NCI-H2029 treated with DMSO at 0.1 percent for 48 hours (cell line): ENCODE measurements at places on chromosomes 2 and 18.

DNA sequence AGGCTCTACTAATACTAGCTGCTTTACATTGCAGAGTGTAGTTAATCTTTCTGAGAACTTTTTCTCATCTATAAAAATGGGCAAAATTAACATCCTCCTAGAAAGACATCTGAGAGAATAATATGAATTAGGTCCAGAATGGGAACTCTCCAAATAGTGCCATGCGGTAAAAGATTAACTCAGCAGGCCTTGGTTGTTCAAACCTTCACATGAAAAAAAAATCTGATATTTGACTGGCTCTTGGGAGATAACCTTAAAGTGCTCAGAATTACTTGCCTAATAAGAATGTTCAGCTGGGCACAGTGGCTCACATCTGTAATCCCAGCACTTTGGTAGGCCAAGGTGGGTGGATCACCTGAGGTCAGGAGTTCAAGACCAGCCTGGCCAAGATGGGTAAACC is 5.5 kb upstream of the CXXC1 start:
- no peak for DNase-seq

DNA sequence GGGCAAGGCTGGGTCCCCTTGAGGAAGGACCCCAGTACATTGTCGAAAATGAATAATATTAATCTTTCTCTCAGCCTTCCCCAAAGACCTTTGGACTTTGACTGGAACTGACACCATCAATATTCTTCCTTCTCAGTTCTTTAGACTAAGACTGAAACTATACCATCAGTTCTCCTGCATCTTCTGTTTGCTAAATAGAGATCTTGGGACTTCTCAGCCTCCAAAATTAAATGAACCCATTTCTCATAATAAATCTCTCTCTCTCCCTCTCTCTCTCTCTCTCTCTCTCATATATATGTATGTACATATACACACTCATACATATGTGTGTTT is 39.7 kb upstream of the VRK2 start:
- no peak for DNase-seq

GRCh38 chr2:235799281-235799680 is 305.4 kb downstream of the AGAP1 start:
- no peak for DNase-seq

- DNase-seq = no peak
Measured at GRCh38 chr2:106562268-106563186, 75.4 kb downstream of the CD8B2 start.

- DNase-seq = no peak
Measured at GRCh38 chr2:57598551-57598950, 448.1 kb upstream of the VRK2 start.

DNA sequence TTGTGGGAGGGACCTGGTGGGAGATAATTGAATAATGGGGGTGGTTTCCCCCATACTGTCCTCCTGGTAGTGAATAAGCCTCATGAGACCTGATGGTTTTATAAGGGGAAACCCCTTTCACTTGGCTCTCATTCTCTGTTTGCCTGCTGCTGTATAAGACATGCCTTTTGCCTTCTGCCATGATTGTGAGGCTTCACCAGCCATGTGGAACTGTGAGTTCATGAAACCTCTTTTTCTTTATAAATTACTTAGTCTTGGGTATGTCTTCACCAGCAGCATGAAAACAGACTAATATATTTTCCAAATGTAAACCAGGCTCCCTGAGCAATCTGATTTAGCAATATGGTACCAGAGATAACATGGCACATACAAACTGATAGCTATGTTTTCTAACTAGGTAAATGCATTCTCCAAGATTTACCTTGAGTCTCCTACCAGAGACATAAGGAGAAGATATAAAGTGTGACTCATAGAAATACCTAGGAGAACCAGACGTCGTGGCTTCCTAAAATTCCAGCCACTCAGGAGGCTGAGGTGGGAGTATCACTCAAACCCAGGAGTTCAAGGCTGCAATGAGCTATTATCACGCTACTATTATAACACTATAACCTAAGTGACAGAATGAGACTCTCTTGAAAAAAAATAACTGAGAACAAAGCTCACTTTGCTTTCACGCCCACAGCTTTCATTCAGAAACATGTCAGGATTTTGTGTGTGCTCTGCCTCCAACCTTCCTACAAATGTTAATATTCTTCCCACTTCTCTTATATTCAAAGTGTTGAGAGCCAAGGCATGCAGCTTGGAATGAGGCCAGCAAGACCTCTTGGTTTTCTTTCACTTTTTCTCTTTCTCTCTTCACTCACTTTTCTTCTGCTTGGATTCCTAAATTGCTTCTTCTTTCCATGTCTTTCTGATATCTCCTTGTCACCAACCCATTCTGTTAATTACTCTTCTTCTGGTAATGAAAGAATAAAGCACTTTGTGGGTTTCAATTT is 263.9 kb upstream of the UBE2E3 start:
- DNase-seq = no peak

DNA sequence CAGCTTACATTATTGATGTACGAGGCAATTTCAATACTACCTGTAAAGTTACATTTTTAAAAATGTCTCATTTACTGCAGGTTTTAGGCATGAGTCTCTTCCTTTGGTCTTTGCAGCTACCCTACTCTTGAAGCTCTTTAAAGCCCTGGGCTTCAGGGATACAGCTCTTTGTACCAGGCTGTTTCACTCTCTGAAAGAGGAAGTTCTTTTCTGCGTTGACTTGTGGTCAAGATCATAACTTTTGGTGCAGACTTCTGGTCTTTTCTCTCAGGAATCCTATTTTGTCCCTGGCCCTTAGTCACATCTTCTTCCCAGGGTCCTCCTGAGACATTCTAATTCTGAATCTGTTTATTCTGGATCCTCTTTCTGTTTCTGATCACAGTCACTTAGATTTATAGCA is 16.6 kb upstream of the HRH4 start:
- no peak for DNase-seq

DNA sequence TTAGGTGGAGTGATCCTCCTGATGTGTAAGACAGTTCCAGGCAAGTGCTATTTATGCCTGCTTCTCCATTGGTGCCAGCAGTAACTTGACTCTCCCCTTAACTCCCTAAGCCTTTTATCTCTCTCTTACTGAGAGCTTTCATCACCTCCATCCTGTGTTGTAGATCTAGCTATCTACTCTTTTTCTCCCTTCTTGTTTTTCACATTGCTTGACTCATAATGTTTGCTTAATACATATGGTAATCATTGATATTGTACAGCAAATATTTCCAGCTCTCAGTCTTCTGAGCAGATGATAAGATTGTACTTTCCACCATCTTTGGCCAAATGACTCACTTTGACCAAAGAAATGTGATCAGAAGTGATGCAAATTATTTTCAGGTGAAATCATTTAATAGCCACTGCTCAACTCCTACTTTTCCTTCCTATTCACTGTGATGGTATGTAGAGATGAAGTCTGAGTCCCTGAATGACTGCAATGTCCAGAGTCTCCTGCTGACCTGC is 165.0 kb downstream of the PLCL1 start:
- no peak for DNase-seq

DNA sequence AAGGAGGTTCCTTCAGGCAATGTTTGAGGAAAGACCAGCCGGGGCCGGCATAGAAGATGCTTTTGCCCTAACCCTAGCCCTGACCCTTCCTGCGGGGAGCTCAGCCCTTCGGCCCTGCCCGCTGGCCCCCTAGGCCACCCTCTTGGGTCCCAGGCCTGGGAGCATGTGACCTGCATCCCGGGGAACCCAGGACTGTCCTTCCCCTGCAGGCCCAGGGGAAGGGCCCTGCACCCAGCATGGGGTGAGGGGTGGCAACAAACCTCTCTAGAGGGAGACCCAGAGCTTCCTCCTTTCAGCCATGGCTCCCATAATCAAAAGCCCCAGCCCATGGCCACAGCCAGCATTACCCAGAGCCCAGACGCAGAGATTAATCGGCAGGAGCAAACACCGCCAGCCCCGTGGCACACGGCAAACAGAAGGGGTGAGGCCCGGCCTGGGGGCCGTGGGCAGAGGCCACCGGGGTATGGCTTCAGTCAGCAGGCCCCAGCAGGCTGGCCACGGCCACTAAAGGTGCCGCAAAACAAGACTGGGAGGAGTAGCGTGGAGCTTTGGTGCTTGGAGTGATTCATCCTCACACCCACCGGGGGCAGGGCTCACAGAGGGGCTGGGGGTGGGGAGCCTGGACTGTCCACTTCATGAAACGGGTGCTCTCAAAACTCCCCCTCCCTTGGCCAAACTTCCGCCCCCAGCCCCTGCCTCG is 61.6 kb upstream of the HPCAL1 start:
- DNase-seq = no peak

DNA sequence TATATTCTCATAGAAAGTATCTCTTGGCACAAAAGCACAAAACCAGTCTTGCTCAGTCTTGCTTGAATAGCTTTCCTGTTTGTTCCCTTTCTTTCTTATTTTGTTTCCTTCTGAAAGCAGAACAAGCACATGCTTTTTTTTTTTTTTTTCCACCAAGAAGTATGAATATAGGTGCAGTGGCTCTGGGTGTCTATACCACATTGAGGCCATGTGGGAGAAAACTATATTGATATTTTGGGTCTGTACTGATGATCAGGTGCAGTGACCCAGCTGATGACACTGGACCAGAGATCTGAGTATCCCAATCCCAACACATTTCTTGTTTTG is 28.7 kb downstream of the GEMIN6 start:
- DNase-seq = no peak

DNA sequence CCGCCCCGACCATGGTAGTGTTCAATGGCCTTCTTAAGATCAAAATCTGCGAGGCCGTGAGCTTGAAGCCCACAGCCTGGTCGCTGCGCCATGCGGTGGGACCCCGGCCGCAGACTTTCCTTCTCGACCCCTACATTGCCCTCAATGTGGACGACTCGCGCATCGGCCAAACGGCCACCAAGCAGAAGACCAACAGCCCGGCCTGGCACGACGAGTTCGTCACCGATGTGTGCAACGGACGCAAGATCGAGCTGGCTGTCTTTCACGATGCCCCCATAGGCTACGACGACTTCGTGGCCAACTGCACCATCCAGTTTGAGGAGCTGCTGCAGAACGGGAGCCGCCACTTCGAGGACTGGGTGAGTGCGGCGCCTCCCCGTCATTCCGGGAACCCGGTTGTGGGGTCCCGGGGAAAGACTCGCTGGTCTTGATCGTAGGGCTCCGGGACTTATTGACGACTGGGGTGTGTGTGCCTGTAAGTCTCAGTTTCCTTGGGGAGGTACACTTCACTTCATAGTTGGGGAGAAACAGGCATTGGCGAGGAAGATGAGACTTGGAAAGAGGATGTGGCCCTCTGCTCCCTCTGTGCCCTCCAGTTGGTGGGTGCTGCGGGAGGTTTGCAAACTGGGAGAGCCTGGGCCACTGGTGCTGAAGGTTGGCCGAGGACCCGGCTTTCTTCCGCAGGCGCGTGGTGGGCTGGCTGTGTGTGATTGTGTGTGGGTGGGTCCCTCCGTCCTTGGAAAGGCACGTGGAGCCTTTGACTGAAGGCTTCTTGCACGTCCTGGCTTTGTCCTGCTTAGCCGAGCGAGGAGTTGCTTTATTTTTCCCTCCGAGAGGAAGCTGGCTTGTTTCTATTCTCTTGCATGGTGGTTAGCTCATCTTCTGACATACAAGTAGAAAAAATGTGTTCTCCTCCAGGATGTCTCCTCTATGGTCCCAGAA is 886 bp downstream of the PRKCE start:
- DNase-seq = no peak

- DNase-seq = no peak
Measured at GRCh38 chr2:30608643-30609042, 161.6 kb downstream of the LCLAT1 start.

- DNase-seq = no peak
Measured at GRCh38 chr2:207504513-207505170, 25.1 kb upstream of the CREB1 start.

- DNase-seq = no peak
Measured at GRCh38 chr18:183769-184168, 25.4 kb downstream of the USP14 start.

- no peak for DNase-seq
Measured at GRCh38 chr2:193847130-193847529, 1652.4 kb upstream of the TMEFF2 start.

GRCh38 chr2:138713069-138713496 is 67.1 kb downstream of the NXPH2 start:
- no peak for DNase-seq

DNA sequence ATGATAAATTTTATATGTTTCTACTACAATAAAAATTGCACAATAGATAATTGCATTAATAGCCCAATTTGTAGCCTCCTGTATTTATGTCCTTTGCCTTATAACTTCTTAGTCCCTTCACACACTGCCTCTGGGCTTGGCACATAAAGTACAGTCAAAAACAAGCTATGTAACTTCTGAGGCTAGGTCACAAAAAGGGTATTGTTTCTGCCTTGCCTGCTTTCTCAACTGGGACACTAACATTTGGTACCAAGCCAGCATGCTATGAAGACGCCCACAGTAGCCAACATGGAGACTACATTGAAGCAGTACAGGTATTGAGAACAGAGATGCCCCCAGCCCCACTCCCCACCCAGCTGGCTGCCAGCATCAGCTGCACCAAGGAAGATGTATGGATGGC is 5.4 kb upstream of the SLC3A1 start:
- DNase-seq = no peak

DNA sequence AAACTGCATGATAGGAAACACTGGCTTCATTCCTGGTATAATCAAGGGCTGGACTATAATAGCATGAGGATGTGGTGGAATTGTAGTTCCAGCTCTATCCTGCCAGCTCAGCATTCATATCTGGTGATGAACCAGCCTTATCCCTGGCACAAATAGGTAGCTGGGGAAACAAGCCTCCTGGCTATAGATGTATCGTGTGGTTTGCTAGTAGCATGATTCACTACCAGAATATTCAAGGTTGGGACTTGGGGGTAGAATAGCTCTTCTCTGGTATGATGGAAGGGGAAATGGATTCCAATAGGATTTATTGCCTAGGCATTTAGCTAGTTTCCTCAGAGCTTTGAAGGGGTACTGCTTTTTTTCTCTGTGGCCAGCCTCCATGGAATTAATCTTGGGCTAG is 532.8 kb downstream of the FBXO15 start:
- no peak for DNase-seq

DNA sequence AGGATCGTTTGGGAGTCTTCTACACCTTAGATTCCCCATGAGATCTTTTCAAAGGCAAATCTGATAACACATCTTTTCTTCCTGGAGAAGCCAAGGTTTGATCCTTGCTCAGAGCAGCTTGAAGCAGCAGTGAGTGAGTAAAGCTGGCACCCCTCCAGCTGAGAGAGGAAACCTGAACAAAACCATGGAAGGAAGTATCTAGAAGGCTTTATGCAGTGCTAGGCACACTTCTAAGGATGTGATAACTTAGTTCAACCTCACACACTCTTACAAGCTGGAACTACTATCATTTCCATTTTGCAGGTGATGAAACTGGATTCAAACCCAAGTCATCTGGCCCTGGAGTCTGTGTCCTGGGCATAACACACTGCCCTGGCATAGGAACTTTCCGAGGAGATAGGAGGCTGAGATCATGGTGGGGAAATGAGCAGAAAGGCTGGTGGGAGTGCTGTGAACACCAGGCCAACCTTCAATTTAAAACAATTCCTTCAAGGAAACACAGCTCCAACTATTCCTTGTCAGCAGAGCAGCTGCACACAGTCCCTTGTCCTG is 71.2 kb downstream of the CTAGE1 start:
- no peak for DNase-seq

GRCh38 chr2:86017901-86018896 is 87.5 kb downstream of the POLR1A start:
- no peak for DNase-seq
